ENCODE measurements at places on chromosomes 5 and 9.

- DNase-seq = no peak
Observed at GRCh38 chr5:112931473-112931872, 9.4 kb upstream of the REEP5 start.

GRCh38 chr5:135632798-135633197, 54.0 kb upstream of the CXCL14 start:
- DNase-seq = no peak

DNA sequence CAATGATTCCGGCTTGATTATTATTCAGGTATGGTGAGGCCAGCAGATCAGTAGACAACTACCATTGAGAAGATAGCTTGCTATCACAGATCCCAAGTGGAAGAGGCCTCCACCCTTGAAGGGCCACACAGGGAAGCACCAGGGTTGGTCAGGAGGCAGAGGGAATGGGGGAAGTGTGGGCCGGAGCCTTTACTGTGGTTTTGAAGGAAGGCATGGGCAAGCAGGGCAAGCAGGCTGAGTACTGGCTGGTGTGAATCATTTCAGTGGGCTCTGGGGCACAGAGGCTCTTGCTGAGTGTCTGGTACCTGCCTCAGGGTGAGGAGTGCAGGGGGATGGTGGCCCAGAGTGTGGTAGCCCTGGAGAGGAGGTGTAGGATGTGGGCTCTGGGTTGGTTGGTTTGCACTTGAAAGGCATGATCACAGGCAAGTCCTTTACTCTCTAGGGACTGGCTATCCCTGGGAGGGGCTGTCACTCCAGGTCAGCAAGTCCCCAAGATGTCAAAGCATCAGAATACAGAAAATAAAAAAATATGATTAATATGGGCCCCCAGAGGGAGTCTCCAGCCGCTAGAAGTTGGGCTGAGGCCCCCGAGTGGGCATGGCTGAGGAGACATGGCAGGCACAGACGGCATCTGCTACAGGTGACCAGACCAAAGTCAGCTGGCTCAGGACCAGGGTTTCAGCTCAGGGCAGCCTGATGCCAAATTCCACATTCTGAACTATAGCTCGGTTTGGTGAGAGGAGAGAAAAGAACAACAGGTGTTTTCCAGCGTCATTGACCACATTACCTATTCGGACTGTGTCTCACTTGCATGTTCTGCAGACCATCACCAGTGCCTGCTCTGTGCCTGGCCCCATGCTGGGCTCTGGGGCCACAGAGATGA, 9.7 kb upstream of the SUSD3 start:
- no peak for DNase-seq

- no peak for DNase-seq
Observed at GRCh38 chr5:167511-167910, 23.8 kb upstream of the LRRC14B start.

DNA sequence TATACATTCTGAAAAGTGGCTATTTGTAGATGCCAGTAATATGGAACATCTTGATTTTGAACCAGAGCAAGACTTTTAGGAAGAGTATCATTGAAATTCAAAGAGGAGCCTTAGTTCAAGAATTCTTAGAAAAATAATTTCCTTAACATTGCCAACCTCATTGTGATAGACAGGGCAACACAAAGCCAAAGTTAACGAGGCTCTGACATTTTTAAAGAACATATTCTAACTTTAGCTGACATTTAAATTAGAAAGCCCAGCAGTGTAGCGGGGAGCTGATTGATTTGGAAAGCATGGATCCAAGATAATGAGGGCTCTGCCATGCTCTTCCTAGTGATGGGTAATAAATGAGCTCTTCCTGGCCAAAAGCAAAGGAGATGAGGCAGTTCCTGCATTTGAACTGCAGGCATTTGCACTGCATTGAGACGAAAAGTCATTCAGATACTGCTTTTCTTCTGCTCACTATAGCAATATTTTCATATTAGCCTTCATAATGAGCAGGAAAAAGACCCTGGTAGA, 325.0 kb downstream of the ARHGEF28 start:
- DNase-seq = no peak

GRCh38 chr5:127320032-127320965, 29.7 kb downstream of the MEGF10 start:
- DNase-seq = no peak

Data from CD4-positive, alpha-beta T cell treated with Interferon gamma for 1 hour (primary cell).